ENCODE measurements at places on chromosomes 13 and 19. TPM values are rescaled to one million over a fixed set of nuclear protein-coding genes. Genes with fewer than 3 reads are reported as not detected.
A peak's percentile ranks its signal among the peaks of the same experiment; 100 is the strongest.

DNA sequence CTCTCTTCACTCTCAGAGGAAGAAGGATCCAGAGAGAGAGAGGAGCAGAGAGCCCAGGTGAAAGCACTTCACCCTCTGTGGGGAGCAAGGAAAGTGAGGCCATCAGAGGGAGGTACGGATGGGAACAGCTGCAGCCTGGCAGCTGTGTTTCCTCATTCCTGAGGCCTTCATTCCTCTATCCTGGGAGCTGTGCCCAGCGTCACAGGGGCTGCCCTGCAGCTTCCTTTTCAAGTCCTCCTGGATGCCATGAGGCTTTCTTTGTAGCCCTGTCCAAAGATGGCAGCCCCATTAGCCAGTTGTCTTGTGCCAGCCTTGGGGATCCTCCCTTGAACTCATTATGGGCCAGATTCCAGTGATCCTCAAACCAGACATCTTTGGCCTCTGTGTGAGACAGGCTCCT is 76.8 kb upstream of the PCDH8 start:
- H3K27ac ChIP-seq = no peak overlapping the region
- H3K36me3 ChIP-seq = no peaks in the 10 kb centered on the region
- no peaks in the 10 kb centered on the region for H3K4me1 ChIP-seq
- H3K27me3 ChIP-seq = peaks cover under 1% of the 10 kb centered on the region

DNA sequence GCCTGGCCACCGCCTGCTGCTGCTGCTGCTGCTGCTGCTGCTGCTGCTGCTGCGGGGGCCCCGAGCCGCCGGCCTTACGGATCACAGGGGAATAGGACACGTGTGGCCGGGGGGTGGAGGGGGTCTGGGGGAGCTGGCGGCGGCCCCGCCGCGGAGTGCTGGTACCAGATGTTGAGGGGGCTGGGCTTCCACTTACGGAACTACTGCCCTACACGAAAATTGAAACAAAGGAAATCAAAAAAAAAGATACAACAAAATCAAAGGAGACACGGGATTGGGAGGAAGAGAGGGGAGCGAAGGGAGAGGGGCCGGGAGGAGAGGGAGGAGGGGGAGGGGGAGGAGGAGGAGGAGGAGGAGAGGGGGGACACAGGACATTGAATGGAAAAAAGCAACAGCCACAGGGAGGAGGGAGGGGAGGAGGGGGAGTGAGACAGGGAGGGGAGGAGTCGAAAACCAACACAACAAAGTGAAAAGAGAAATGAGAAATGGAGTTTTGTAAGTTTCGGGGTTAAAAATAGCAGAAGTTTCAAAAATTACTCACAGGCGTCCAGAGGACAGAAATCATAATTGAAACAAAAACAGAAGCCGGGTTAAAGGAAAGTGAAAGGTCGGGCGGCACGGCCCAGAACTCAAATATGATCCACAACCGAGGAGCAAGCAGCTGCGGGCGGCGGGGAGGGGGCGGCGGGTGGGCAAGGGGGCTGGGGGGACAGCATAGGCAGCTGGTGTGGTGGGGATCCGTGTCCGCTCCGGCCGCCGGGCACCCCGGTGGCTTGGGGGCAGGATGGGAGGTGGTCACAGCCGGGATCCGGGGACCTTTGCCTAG is 57.8 kb downstream of the IER2 start:
- H3K27ac ChIP-seq = peak overlapping the region; percentile 97
- peaks cover 17% of the 10 kb centered on the region for H3K4me1 ChIP-seq
- no peaks in the 10 kb centered on the region for H3K27me3 ChIP-seq
- peak; percentile 66 for DNase-seq

- H3K27ac ChIP-seq = no peak overlapping the region
- no peak overlapping the region for H3K4me3 ChIP-seq
- peaks cover 6% of the 10 kb centered on the region for H3K36me3 ChIP-seq
- DNase-seq = no peak
- no peaks in the 10 kb centered on the region for H3K27me3 ChIP-seq
These were observed 33.1 kb downstream of the BICRA start for GRCh38 chr19:47641891-47642485.

- H3K4me3 ChIP-seq = no peak overlapping the region
- DNase-seq = no peak
- H3K27ac ChIP-seq = no peak overlapping the region
- H3K36me3 ChIP-seq = no peaks in the 10 kb centered on the region
- H3K27me3 ChIP-seq = no peaks in the 10 kb centered on the region
These were observed 69.2 kb downstream of the ZNF100 start for GRCh38 chr19:21698215-21698614.

NEK3 gene
- 2.5 TPM for total RNA-seq

DNA sequence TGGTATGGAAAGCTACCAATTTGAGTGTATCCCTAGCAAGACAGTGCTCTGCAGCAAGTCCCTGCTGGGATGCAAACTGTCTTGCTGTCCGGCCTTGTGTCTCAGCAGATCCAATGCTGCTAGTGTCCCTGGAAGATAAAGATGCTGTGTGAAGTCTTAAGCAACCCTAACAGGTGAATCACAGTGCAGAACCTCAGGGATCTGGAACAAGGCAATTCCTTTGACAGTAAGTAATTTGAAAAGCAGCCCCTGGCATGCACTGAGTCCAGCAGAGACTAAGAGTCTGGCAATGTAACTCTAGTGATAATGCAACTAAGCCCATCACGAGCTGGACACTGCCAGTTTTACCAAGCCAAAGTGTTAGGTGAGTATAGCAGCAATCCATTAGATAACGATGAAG is 1.7 kb upstream of the UCHL3 start:
- H3K27ac ChIP-seq = no peak overlapping the region
- no peaks in the 10 kb centered on the region for H3K36me3 ChIP-seq
- no peak overlapping the region for H3K4me3 ChIP-seq
- peaks cover 25% of the 10 kb centered on the region for H3K4me1 ChIP-seq
- no peak for DNase-seq

- peak; percentile 21 for DNase-seq
- peaks cover 23% of the 10 kb centered on the region for H3K4me1 ChIP-seq
- H3K27me3 ChIP-seq = no peaks in the 10 kb centered on the region
- H3K36me3 ChIP-seq = peaks cover 8% of the 10 kb centered on the region
- H3K4me3 ChIP-seq = no peak overlapping the region
- H3K27ac ChIP-seq = no peak overlapping the region
These were observed 3.4 kb downstream of the TCF3 start for GRCh38 chr19:1648920-1649541.

DNA sequence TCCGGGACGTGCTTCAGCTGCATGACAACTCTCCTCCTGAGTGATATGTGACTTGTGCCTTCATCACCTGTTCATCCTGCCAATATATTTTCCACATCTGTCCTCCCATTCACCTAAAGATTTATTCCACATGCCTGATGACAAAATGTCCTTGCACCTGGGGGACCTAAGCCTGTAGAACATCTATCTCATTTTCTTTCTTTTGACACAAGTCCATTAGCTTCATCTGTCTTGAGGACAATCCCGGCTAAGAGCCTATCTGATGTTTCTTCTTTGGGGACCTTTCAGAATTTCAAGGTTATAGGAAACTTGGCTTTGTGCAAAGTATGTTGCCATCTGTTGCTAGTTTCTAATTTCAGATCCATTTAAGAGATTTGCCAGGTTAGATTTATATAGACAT is 41.1 kb downstream of the ITGBL1 start:
- H3K27me3 ChIP-seq = peaks cover 10% of the 10 kb centered on the region
- no peak for DNase-seq
- H3K36me3 ChIP-seq = no peaks in the 10 kb centered on the region
- no peak overlapping the region for H3K27ac ChIP-seq
- no peaks in the 10 kb centered on the region for H3K4me1 ChIP-seq

GRCh38 chr13:41610404-41610803 is 153.1 kb downstream of the RGCC start:
- H3K4me3 ChIP-seq = no peak overlapping the region
- no peak overlapping the region for H3K27ac ChIP-seq
- DNase-seq = no peak
- H3K4me1 ChIP-seq = no peaks in the 10 kb centered on the region
- no peaks in the 10 kb centered on the region for H3K27me3 ChIP-seq
- peaks cover 14% of the 10 kb centered on the region for H3K36me3 ChIP-seq

ERICH6B gene
- total RNA-seq = not detected

- no peaks in the 10 kb centered on the region for H3K36me3 ChIP-seq
- no peaks in the 10 kb centered on the region for H3K4me1 ChIP-seq
- peaks cover 9% of the 10 kb centered on the region for H3K27me3 ChIP-seq
- no peak for DNase-seq
- no peak overlapping the region for H3K4me3 ChIP-seq
These were observed 223.2 kb downstream of the UQCRFS1 start for GRCh38 chr19:28989739-28990138.

GRCh38 chr19:743168-743687 is 7.7 kb upstream of the MISP start:
- no peaks in the 10 kb centered on the region for H3K36me3 ChIP-seq
- no peaks in the 10 kb centered on the region for H3K4me1 ChIP-seq
- no peaks in the 10 kb centered on the region for H3K27me3 ChIP-seq
- H3K4me3 ChIP-seq = no peak overlapping the region
- DNase-seq = no peak

- H3K4me3 ChIP-seq = peak overlapping the region; percentile 85
- no peaks in the 10 kb centered on the region for H3K27me3 ChIP-seq
- DNase-seq = no peak
- H3K36me3 ChIP-seq = peaks cover 59% of the 10 kb centered on the region
- H3K27ac ChIP-seq = peak overlapping the region; percentile 97
These were observed 17.3 kb upstream of the FCGBP start for GRCh38 chr19:39951686-39952085.

CACNG6 gene
- total RNA-seq = not detected

DNA sequence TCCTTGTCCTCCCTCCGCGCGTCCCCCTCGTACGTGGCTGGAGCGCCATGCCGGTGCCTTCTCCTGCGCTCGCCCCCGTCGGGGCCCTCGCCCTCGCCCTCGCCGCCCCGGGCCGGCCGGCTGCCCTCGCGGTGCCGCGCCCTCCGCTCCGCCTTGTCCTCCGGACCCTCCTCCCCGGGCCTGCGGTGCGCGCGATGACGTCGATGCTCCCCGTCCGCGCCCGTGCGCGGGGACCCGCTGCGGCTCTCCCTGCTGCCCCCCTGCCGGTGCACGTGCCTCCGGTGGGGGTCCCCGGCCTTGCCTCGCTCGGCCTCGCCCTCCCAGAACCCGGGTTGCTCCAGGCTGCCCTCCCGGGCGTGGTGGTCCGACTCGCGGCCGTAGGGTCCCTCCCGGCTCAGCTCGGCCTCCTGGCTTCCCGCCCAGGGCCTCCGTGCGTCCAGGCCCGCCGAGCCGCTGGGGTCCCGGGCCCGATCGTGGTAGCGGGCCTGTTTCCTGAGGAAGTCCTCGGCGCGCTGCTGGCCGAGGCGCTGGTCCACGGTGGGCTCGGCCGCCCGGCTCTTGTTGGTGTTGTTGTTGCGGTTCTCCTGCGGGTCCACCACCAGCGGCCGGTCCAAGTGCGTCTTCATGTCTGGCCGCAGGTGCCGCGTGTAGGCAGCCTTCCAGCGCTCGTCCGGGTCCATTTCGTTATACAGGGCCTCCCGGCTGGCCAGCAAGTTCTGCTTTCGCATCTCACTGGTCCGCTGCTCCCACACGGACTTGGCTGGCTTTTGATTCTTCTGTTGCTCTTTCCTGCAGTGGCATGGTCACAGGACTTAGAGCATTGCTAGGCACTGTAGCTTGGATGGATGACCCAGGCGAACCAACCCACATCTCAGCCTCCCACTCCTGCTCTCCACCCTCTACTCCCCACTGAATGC is 148.6 kb downstream of the IER2 start:
- no peaks in the 10 kb centered on the region for H3K4me1 ChIP-seq
- H3K36me3 ChIP-seq = no peaks in the 10 kb centered on the region
- no peak for DNase-seq
- H3K27me3 ChIP-seq = peaks cover 43% of the 10 kb centered on the region
- H3K4me3 ChIP-seq = no peak overlapping the region
- H3K27ac ChIP-seq = no peak overlapping the region

- peak within 1 kb of the TSS; percentile 96 for H3K27ac ChIP-seq
- H3K4me1 ChIP-seq = peaks cover 42% of the 10 kb centered on the region
These were observed at the start of gene UQCR11 for GRCh38 chr19:1605236-1606137. TSS of gene UQCR11 (minus strand) at chr19:1605462. CDS start at chr19:1605409, 53 bp downstream.

DNA sequence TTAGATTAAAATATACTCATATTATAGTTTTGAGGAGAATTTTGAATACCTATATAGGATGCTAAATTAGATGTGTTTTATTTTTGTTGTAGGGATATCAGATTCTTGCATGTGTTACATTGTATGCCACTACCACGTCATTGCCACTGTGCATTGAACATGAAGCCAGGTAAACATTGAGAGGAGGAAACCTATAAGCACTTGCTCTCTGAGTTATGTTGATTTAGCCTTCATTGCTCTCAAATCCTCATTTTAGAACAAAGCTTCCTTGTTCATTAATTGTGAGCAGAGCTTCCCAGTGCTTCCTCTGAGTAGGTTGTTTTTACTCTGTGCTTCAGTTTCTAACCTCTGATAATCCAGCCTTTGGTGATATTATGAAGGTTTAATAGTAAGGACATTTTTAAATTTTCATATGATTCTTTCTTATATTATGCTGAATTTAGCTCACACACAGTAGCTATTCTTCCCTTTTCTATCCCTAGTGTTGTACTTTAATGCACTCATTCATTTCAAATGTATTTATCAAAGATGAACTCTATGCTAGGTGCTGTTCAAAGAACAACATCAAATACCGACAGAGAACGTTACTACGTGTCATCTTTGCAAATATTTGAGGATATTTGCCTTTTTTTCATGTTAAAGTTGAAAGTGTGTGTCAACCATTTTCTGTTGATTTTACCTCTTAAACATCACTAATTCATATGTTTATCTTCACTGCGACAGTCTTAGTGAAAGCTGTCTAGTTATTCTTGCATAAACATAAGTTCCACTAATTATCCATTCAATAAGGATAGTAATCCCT is 1448.0 kb upstream of the MIR17HG start:
- no peak overlapping the region for H3K27ac ChIP-seq
- H3K4me1 ChIP-seq = no peaks in the 10 kb centered on the region
- H3K36me3 ChIP-seq = no peaks in the 10 kb centered on the region
- no peak overlapping the region for H3K4me3 ChIP-seq

DNA sequence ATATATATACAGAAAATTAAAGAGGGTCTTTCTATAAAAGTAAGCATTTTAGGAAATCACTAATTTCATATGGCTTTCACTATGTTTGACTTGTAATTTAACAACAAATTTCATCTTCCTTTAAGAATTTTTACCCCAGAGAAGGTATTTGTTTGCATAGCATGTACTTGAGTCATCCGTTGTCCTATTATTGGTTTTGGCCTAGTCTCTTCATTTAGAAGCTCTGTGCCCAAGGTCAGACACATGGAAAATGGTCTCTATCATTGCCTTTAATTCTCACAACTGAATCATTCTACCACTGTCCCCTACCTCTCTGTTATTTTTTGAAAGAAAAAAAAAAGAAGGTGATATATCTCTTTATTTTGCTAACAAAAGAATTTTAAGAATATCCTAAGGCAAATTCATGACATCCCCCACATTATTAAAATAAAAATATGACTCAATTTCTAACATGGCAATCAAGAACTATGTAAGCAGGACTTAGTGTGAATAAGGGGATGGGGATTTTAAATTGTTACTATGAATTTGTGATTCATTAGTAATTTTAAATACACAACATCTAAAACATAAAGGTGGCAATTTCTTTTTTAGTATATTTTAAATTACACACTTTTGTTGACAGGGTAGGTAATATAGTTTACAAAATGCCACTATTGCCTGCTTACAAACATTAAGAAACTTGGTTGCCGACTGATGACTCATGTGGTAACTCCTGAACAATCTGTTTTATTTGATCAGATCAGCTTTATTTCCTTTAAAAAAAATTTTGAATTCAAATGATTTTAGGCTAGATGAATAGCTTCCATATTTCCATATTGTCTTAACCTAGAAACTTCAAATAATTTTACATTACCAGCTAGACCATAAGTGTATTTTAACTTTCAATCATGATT is 13.9 kb downstream of the SLITRK5 start:
- no peak overlapping the region for H3K4me3 ChIP-seq
- H3K4me1 ChIP-seq = no peaks in the 10 kb centered on the region
- no peak for DNase-seq
- no peaks in the 10 kb centered on the region for H3K36me3 ChIP-seq
- peaks cover 9% of the 10 kb centered on the region for H3K27me3 ChIP-seq

Data from activated naive CD8-positive, alpha-beta T cell treated with anti-CD3 and anti-CD28 coated beads for 36 hours (primary cell).